Activated CD4-positive, alpha-beta memory T cell treated with anti-CD3 and anti-CD28 coated beads for 36 hours (primary cell): ENCODE measurements at places on chromosomes 6 and 20.
A peak's percentile ranks its signal among the peaks of the same experiment; 100 is the strongest.

DNA sequence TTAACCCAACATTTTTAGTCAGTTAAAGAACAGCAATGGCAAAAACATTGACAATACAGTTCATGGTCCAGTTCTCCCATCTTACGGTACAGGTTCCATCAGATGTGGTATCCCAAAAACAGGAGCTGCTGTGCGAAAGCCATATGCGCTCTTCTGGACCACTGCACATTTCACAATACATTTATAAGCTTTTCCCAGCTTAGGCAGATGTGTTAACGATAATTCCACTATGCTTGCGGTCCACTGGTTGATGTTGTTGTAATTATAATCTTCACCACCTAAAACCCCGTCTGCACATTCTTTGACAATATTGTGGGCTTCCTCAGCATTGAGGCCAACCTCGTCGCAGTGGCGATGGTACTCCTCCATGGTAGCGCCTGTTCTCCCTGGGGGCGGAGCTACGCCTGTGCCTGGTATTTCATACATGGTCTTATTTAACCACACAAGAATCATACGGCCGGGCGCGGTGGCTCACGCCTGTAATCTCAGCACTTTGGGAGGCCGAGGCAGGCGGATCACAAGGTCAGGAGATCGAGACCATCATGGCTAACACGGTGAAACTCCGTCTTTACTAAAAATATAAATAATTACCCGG lies 52.0 kb downstream of the BFSP1 start:
- no peak overlapping the region for H3K4me3 ChIP-seq
- H3K36me3 ChIP-seq, result no peaks in the 10 kb centered on the region
- peaks cover 6% of the 10 kb centered on the region for H3K27me3 ChIP-seq

DNA sequence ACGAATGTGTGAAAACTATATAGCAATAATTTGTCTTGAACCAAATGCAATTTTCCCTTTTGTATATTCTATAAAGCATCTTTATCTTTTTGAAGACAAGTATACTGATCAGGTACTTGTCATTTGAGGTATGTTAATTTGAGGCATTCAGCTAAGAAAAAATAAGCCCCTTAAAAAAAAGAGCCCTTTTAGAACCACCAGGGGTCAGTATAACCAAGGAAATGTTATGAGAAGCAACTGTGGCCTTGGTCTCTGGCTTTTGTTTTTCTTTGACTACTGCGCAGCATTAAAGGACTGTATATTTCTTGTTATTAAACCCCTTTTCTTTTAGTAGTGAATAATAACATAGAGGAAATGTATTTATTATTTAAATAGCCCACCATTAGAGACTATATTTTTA lies 43.1 kb downstream of the CD109 start:
- no peaks in the 10 kb centered on the region for H3K27me3 ChIP-seq
- DNase-seq, result no peak
- H3K4me1 ChIP-seq, result no peaks in the 10 kb centered on the region
- H3K27ac ChIP-seq, result no peak overlapping the region
- H3K4me3 ChIP-seq, result no peak overlapping the region
- no peaks in the 10 kb centered on the region for H3K36me3 ChIP-seq

DNA sequence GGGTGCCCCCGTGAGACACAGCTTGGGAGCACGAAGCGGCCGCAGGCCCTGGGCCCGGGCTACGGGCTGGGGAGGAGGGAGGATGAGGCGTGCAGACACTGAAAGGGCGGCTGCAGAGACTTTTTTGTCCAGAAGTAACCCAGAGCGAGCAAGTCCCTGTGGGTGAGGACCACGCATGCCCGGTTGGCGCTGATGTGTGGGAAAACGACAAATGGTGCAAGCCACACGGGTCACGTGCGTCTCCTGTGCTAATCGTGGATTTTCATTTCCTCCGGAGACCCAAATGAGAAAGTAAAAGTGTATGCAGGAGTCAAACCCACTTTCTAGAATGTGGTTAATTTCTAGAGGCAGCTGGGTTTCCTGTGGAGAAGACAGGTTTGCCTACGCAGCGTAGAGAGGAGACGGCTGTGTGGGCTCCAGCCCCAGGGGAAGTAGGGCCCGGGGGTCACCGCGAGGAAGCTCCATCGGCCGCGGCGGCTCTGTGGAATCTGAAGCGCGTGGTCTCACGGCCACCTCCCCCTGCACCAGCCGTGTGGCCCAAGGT lies 19.0 kb downstream of the DLL1 start:
- peak; percentile 88 for DNase-seq
- peaks cover 18% of the 10 kb centered on the region for H3K4me1 ChIP-seq
- peak overlapping the region; percentile 60 for H3K4me3 ChIP-seq
- peak overlapping the region; percentile 33 for H3K27ac ChIP-seq

GRCh38 chr6:106973836-106974335 lies 643 bp downstream of the CD24 start:
- no peaks in the 10 kb centered on the region for H3K36me3 ChIP-seq
- no peak for DNase-seq
- H3K4me3 ChIP-seq, result peak overlapping the region; percentile 51
- H3K27ac ChIP-seq, result no peak overlapping the region
- peaks cover 45% of the 10 kb centered on the region for H3K27me3 ChIP-seq

DNA sequence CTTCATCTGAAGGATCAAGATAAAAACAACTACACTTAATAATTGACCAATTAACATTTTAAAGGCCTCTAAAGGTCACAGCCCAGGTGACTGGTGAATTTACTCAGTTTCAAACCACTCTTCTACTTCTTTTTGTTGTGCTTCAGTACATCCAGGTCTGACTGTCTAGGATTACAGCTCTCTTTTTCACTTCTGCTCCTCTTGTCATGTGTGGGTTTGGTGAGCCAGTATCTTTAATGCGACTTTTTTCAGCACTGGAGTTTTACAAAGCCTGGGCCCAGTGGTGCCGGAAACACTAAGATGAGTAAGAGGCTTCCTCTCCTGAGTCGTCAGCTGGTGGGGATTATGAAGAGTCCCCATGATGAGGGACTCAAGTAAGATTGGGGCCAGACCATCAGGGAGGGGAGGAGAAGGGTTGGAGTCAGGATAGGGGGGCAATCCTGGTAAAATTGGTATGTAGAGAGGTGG lies 27.0 kb downstream of the HECA start:
- no peaks in the 10 kb centered on the region for H3K27me3 ChIP-seq
- peak overlapping the region; percentile 61 for H3K4me3 ChIP-seq
- peak; percentile 88 for DNase-seq
- peak overlapping the region; percentile 96 for H3K27ac ChIP-seq

GRCh38 chr6:143555071-143555492 lies 43.6 kb upstream of the FUCA2 start:
- peak overlapping the region; percentile 57 for H3K27ac ChIP-seq
- H3K4me1 ChIP-seq, result peaks cover 63% of the 10 kb centered on the region
- H3K36me3 ChIP-seq, result peaks cover 5% of the 10 kb centered on the region
- peak overlapping the region; percentile 68 for H3K4me3 ChIP-seq

GRCh38 chr6:155389130-155389529 lies 66.5 kb downstream of the NOX3 start:
- H3K4me3 ChIP-seq, result no peak overlapping the region
- no peaks in the 10 kb centered on the region for H3K36me3 ChIP-seq
- H3K27me3 ChIP-seq, result no peaks in the 10 kb centered on the region

DNA sequence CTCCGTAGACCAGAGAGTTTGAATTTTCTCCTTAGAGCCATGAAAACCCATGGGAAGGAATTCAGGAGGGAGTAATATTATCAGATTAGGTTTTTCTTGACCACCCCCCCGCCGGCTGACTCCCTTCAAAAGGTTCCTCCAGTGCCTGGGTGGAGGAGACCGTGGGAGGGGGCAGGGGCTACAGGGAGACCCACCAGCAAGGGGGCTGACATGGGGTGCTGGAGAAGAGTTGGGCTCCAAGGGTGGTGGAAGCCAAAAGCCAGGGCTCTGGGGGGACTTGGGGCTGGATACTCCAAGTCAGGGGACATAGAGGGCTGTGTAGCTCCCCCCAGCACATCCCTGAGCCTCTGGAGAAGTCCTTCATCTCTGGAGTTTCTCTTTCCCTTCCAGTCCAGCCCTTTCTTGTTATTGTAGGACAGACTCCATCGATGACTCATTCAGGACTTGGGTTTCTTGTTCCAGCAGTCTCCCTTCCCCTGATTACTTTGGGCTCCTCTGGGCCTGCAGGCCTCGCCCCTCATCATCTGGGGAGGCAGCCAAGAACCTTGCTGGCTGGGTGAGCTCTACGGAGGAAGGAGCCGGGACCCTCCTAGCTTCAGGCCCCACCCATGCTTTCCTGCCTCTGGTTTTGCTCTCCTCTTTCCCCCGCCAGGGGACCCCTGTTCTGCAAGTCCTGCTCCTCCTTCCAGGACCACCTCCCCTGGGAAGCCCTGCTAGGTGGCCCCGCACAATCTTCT lies 10.5 kb upstream of the KIAA1755 start:
- peaks cover 2% of the 10 kb centered on the region for H3K4me1 ChIP-seq
- H3K36me3 ChIP-seq, result no peaks in the 10 kb centered on the region
- no peak overlapping the region for H3K27ac ChIP-seq
- H3K4me3 ChIP-seq, result no peak overlapping the region

DNA sequence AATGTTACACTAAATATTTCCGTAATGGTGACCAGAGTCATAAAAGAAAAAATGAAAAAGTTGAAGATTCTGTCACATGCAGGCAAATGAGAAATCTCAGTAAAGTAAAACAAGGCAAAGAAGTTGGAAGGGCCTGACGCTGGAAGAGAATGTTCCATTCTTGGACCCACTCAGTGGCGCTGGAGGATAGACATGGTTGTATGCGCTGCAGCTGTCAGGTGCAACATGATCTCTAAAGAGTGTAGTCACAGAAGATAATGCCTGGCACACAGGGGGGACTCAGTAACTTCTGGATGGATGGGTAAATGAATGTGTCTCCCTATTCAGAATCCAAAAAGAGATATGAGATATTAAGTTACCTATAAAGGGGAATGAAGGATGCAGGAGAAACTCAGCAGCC lies 116.3 kb downstream of the FAXC start:
- DNase-seq, result no peak
- H3K4me3 ChIP-seq, result no peak overlapping the region
- H3K36me3 ChIP-seq, result no peaks in the 10 kb centered on the region
- H3K4me1 ChIP-seq, result no peaks in the 10 kb centered on the region

- H3K4me3 ChIP-seq, result peak overlapping the region; percentile 46
- peaks cover 48% of the 10 kb centered on the region for H3K27me3 ChIP-seq
- peaks cover 14% of the 10 kb centered on the region for H3K4me1 ChIP-seq
- no peak overlapping the region for H3K27ac ChIP-seq
- no peaks in the 10 kb centered on the region for H3K36me3 ChIP-seq
- DNase-seq, result peak; percentile 15
Measured at GRCh38 chr6:106974999-106975737, 639 bp upstream of the CD24 start.

GRCh38 chr6:90146921-90147649 lies 149.6 kb downstream of the BACH2 start:
- H3K27me3 ChIP-seq, result no peaks in the 10 kb centered on the region
- no peak overlapping the region for H3K4me3 ChIP-seq
- no peak overlapping the region for H3K27ac ChIP-seq
- peaks cover 62% of the 10 kb centered on the region for H3K4me1 ChIP-seq
- peaks cover 3% of the 10 kb centered on the region for H3K36me3 ChIP-seq

- H3K27me3 ChIP-seq, result peaks cover 11% of the 10 kb centered on the region
- DNase-seq, result no peak
- H3K27ac ChIP-seq, result no peak overlapping the region
- no peaks in the 10 kb centered on the region for H3K4me1 ChIP-seq
Measured at GRCh38 chr6:10112871-10113549, 301.9 kb downstream of the TFAP2A start.

DNA sequence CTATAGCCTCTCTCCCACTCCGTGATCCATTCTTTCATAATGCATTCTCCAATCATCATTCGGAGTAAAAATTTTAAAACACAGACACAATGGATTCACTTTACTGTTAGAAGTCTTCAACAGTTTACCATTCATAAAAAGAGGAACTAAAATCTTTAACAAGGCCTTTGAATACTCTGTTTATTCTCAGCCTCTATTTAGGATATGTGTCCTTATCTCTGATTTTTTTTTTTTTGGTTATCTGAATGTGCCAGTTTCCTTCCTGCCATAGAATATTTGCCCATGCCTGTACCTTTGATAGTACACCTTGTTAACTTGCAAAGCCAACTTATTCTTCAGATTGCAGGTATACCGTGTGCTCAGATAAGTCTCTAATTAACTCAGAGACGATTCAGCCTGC lies 11.1 kb downstream of the CRISP1 start:
- H3K36me3 ChIP-seq, result no peaks in the 10 kb centered on the region
- H3K27ac ChIP-seq, result no peak overlapping the region
- H3K4me1 ChIP-seq, result no peaks in the 10 kb centered on the region
- no peaks in the 10 kb centered on the region for H3K27me3 ChIP-seq
- DNase-seq, result no peak

DNA sequence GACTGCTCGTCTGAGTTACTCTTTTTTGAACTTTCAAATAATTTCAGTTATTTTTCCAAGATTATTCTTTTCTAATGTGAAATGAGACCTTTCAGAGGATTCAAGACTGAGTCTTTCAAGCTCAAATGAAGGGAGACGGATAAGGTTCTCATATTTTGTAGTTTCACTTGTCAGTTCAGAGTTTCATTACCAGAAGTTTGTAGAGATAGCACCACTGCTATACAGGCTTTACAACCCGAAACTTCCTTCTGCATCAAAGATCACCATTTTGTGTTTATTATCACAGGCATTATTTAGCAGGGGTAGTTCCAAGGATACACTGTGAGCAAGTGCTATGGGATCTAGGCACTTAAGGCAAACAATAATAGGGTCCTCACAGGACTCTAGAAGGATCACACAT lies 74.7 kb upstream of the EPHA7 start:
- H3K27ac ChIP-seq, result no peak overlapping the region
- no peaks in the 10 kb centered on the region for H3K4me1 ChIP-seq
- no peaks in the 10 kb centered on the region for H3K36me3 ChIP-seq
- DNase-seq, result no peak

- peaks cover 6% of the 10 kb centered on the region for H3K4me1 ChIP-seq
- no peak overlapping the region for H3K4me3 ChIP-seq
- DNase-seq, result no peak
- no peaks in the 10 kb centered on the region for H3K27me3 ChIP-seq
- no peak overlapping the region for H3K27ac ChIP-seq
Measured at GRCh38 chr6:143772116-143773086, 70.7 kb upstream of the LTV1 start.

- peaks cover 3% of the 10 kb centered on the region for H3K36me3 ChIP-seq
- H3K27me3 ChIP-seq, result no peaks in the 10 kb centered on the region
- no peak overlapping the region for H3K27ac ChIP-seq
- peaks cover 43% of the 10 kb centered on the region for H3K4me1 ChIP-seq
- DNase-seq, result peak; percentile 13
Measured at GRCh38 chr6:143569040-143569439, 57.5 kb upstream of the FUCA2 start.

GRCh38 chr6:132814716-132815570 lies 574 bp downstream of the RPS12 start:
- H3K27ac ChIP-seq, result peak overlapping the region; percentile 98
- peak; percentile 31 for DNase-seq
- peaks cover 43% of the 10 kb centered on the region for H3K4me1 ChIP-seq
- H3K36me3 ChIP-seq, result peaks cover 58% of the 10 kb centered on the region
- peak overlapping the region; percentile 97 for H3K4me3 ChIP-seq
- peaks cover 2% of the 10 kb centered on the region for H3K27me3 ChIP-seq

- no peak overlapping the region for H3K27ac ChIP-seq
- H3K27me3 ChIP-seq, result peaks cover 3% of the 10 kb centered on the region
- no peaks in the 10 kb centered on the region for H3K36me3 ChIP-seq
- H3K4me3 ChIP-seq, result no peak overlapping the region
- no peak for DNase-seq
Measured at GRCh38 chr20:63347081-63347741, 13.9 kb downstream of the CHRNA4 start.

GRCh38 chr6:114446342-114446741 lies 103.5 kb upstream of the HS3ST5 start:
- no peak overlapping the region for H3K27ac ChIP-seq
- no peaks in the 10 kb centered on the region for H3K4me1 ChIP-seq
- H3K27me3 ChIP-seq, result no peaks in the 10 kb centered on the region

- H3K27ac ChIP-seq, result no peak overlapping the region
- H3K27me3 ChIP-seq, result peaks cover 36% of the 10 kb centered on the region
- no peak overlapping the region for H3K4me3 ChIP-seq
- H3K36me3 ChIP-seq, result no peaks in the 10 kb centered on the region
- peaks cover 14% of the 10 kb centered on the region for H3K4me1 ChIP-seq
- DNase-seq, result no peak
Measured at GRCh38 chr6:11042025-11042749, 1.9 kb downstream of the ELOVL2 start.
